HCT116 (cell line): ENCODE measurements at places on chromosomes 12 and 14.

- DNase-seq, result no peak
Observed at GRCh38 chr12:42908712-42909111, 319.2 kb upstream of the PRICKLE1 start.

GRCh38 chr12:52005218-52005902 is 1.4 kb upstream of the TAMALIN start:
- DNase-seq, result no peak

- DNase-seq, result no peak
Observed at GRCh38 chr12:101619026-101619786, 24.4 kb downstream of the MYBPC1 start.

- no peak for DNase-seq
Observed at GRCh38 chr14:25381498-25381897, 331.6 kb upstream of the STXBP6 start.

GRCh38 chr12:4707306-4707705 is 12.9 kb upstream of the GALNT8 start:
- no peak for DNase-seq

DNA sequence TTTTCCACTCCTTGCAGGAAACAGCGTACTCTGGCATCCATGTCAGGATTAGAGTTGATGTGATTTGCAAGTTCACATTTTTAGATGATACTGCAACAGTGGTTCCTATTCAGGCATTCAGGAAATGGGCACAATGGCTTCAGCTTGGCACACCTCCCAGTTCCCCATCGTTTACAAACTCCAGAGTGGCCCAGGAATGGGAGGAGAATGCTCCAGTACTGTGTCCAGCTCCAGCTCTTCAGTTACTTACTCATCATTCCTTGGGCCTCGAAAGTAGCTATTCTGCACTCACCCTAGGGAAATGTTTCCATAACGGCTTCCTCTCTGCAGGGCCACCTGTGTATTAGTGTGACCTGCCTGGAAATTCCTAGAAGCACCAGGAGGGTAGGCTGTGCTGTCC is 239.7 kb upstream of the RGS6 start:
- no peak for DNase-seq
